ENCODE measurements at places on chromosomes 3 and 15.

GRCh38 chr15:72840114-72840513 lies 56.6 kb upstream of the ADPGK start:
- no peak for DNase-seq

GRCh38 chr3:173770011-173770410 lies 372.5 kb downstream of the NLGN1 start:
- no peak for DNase-seq

- DNase-seq = no peak
Measured at GRCh38 chr15:92901072-92901761, 1.1 kb downstream of the CHD2 start.

DNA sequence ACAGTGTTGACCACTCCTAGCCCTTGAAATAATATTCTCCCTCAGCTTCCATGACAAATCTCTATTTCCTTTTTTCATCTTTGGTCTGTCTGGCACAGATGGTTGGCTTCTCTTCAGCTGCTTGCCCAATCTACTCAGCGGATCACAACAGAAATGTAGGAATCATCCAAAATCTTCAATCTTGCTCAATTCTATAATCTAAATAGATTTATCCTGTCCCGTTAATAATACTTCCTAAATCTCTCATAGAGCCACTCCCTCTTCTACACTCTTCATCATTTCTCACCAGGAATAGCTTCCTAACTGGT lies 3.8 kb downstream of the PEAK1 start:
- no peak for DNase-seq

DNA sequence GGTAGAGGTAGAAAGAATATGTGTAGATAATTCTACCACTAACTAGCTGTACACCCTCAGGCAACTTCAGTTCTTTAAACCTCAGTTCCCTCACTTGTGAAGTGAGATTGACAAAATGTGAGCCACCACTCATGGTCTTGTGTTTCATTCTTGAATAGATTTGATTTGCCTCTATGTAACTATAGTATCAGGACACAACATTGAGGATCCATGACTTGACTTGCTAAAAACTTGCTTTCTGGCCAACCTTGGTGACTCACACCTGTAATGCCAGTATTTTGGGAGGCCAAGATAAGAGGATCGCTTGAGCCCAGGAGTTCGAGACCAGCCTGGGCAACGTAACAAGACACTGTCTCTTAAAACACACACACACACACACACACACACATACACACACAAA lies 115.8 kb upstream of the FLNB start:
- no peak for DNase-seq

- no peak for DNase-seq
Measured at GRCh38 chr15:97482521-97482920, 478.0 kb upstream of the ARRDC4 start.

DNA sequence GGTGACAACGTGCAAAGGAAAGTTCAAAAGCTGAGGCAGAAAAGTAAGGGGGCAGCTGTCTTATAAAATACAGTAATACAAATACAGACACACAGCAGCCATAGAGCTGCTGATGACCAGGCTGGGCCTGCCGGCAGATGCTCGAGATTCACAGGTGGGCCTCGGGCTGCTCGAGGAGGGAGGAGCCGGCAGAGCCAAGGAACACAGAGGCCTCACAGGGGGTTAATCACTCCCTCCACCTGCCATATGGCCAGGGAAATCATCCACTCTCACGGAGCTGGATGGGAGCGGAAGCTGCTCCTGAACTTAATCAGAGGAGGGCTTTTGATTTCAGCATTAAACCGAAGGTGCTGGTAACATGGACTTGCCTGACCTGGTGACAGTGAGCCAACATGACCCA lies 29.6 kb upstream of the MGLL start:
- DNase-seq = no peak

DNA sequence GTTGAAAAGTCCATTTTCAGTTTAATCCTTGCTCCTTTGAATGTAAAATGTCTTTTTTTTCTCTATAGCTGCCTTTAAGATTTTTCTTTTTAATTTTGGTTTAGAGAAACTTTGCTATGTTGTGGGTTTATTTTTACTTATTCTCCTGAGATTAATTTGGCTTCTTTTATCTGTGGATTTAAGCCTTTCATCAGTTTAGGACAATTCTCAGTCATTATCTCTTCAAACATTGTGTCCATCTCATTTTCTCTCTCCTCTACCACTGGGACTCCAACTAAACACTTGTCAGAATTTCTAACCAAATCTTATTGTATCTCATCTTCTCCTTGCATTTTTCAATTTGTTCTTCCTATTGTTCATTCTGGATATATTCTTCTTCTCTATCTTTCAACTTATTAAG lies 12.4 kb upstream of the ITGA11 start:
- no peak for DNase-seq

DNA sequence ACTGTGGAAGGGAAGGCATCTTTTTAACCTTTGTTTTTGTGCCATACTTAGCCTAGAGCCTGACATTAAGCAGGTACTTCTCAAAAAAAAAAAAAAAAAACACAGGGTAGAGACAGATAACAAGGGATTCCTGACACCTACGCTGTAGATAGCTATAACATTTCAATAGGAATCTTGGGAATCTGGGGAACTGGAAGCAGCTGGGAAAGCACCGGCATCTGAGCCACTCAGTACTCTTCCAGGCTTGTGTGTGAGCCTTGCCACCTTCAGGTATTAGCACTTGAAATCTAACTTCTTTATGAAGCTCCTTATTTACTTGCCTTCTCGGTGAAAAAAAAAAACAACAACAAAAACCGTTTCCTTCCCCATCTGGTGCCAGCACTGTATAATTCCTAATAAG lies 46.8 kb downstream of the PIK3CA start:
- no peak for DNase-seq

GRCh38 chr3:12351145-12351544 lies 62.3 kb downstream of the PPARG start:
- no peak for DNase-seq

GRCh38 chr15:100115711-100116090 lies 226.1 kb downstream of the ADAMTS17 start:
- no peak for DNase-seq

- no peak for DNase-seq
Measured at GRCh38 chr3:194647747-194648146, 14.5 kb upstream of the TMEM44 start.

GRCh38 chr3:183826448-183827250 lies 1.3 kb upstream of the MAP6D1 start:
- no peak for DNase-seq

GRCh38 chr15:65666257-65666656 lies 44.5 kb downstream of the SLC24A1 start:
- no peak for DNase-seq

DNA sequence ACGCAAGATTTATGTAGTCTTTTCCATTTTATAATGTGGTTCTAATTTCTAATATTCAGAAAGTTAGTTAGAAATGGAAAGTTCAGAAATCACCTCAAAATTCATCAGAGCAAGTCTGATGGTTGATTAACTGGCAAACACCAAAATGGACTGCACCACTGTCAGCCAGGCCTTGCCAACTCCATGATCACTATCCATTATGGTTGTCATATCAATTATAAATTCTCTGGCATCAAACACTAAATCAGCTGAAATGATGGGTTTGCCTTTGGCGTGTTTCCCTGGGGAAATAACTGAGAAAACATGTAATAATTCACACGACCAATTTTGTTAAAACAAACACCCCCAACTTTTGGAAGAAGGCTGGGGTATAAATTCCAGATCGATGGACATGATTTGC lies 219.4 kb downstream of the CDIN1 start:
- DNase-seq = no peak

- DNase-seq = no peak
Measured at GRCh38 chr3:37174532-37175126, at the start of gene LRRFIP2. LRRFIP2 (minus strand) TSS chr3:37174582; CDS start chr3:37148983, 25,599 bp downstream.

GRCh38 chr3:150936693-150937092 lies 31.5 kb upstream of the MINDY4B start:
- DNase-seq = no peak

GRCh38 chr15:52232327-52232726 lies 41.1 kb upstream of the GNB5 start:
- no peak for DNase-seq

DNA sequence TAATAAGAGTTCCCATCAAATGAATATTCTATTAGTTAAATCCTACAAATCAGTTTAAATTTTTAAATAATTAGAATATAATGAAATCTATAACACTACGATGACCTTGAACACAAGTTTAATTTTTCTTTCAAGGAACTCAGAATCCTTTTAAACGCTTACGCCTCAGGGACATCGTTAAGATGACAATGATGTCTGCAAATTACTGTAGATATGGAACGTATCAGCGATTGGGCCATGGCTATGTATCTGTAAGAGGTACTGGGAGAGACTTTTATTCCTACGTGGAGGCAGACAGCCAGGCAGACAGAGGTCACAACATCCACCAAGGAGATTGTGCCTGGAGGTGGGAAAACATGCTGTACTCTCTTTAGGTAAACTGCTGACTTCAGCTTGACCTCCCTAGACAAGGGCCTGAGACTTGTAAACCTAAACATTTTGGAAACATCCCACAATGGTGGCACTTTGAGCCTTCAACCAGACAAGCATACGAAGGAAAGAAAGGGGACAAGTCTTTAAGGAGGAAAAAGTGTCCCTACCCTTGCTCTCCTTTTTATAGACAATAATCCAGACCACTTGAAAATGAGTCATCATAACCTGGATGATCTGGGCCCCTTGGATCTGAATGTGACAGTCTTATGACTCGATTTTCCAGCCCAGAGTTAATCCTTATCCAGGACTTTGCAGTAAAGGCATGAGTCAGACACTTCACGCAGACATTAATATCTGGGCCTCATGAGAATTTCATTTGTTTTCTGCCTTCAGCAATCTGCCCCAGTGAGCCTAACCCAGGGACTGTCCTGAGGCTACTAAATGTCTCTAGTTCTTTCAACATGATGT lies 6.8 kb upstream of the LDHAL6B start:
- no peak for DNase-seq

- DNase-seq = no peak
Measured at GRCh38 chr3:4421121-4421520, 45.9 kb downstream of the SUMF1 start.

- no peak for DNase-seq
Measured at GRCh38 chr3:122457706-122458105, 41.8 kb upstream of the WDR5B start.

- DNase-seq = no peak
Measured at GRCh38 chr3:131957511-131957910, 77.3 kb downstream of the CPNE4 start.

- no peak for DNase-seq
Measured at GRCh38 chr15:78614021-78614420, 6.8 kb downstream of the CHRNA3 start.

DNA sequence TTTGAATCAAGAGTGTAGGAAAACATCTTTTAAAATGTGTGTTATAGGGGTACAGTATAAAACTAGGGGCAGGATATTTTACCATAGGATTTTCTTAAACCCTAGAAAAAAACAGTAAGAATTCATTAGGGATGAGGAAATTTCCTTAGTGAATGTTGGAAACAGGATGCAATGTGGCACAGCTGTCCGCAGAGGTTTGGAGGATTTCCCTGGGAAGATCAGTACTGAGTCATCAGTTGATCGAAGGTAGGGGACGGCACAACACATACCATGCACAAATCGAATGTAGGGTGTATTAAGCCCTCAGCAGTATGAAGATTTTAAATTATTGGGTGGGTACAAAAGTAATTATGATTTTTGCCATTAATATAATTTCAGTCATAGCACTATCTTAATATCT lies 49.9 kb downstream of the FNDC3B start:
- DNase-seq = no peak

DNA sequence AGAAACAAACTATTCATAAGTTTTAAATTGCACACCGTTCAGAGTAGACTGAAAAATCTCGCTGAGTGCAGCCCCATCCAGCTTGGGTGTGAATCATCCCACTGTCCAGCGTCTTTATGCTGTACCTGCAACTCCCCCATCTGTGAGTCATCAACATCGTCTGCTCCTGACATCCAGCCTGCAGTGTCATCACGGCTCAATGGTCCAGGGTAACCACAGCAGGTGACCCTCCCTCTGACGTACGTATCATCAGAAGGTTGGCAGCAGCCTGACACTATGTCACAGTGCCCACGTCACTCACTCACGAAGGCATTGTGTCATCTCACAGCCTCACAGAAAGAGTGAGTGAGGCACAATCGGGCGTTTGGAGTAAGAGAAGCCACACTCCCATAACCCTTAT lies 65.2 kb downstream of the TPRA1 start:
- no peak for DNase-seq

DNA sequence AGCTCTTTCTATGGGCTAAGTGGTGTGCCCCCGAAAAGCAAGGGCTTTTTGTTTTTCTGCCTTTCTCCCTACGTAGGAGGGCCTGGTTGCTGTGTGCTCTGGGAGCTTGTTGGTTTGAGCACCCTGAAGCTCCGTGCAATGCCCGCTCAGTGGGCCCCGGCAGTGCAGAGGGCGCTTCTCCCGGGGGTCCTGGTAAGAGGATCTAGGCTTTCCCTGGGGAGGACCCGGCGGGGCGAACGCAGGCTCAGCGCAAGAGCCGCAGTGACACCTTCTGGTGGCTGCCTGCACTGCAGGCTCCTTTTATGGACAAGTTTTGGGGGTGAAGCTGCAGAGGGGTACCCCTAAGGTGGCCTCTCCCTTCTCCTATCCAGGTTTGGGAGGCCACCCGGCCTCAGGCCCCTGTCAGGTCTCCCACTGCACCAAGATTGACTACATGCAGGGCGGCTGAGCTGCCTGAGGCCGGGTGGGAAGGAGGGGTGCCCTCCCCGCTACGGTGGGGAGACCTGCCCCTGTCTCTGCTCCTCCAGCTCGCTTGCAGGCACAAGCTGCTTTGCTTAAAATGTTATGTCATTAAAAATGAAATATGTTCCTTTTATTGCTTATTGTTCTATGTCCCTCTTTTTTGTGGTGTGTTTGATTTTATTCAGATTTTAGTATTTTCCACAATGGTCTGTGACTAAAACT lies 387.9 kb downstream of the GABRG3 start:
- no peak for DNase-seq

DNA sequence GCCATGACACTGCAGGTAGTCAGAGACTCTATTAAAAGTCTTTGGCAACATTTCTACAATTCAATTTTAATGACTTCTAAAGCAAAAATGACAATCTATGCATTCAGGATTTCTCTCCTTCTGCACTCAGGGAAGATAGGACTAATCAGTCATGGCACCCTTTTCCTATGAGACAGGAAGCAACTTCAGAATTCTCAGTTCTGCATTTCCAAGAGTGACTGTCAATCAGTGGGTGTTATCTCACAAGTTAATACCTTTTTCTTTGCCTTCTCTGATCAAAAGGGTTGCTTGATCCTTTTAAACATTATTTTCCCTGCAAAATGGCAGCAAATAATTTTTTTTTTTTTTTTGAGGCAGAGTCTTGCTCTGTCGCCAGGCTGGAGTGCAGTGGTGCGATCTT lies 7.8 kb upstream of the ICE2 start:
- DNase-seq = no peak

Data from stimulated activated CD8-positive, alpha-beta memory T cell treated with anti-CD3 and anti-CD28 coated beads, Interleukin-15, amount 100 ng/mL, for 4 hours (primary cell).